Stimulated activated CD8-positive, alpha-beta memory T cell treated with anti-CD3 and anti-CD28 coated beads, Interleukin-4, amount 100 ng/mL, for 48 hours (primary cell): ENCODE measurements at places on chromosomes 13 and 19.

- no peak for DNase-seq
Observed at GRCh38 chr19:46985542-46986415, 33.9 kb upstream of the NPAS1 start.

- no peak for DNase-seq
Observed at GRCh38 chr13:49304763-49305700, 57.3 kb downstream of the CDADC1 start.

GRCh38 chr19:21626924-21627697 is 121.7 kb downstream of the ZNF429 start:
- no peak for DNase-seq

GRCh38 chr19:30516531-30516930 is 144.3 kb downstream of the ZNF536 start:
- DNase-seq: no peak

- DNase-seq: no peak
Observed at GRCh38 chr19:30448386-30449077, 76.3 kb downstream of the ZNF536 start.

- DNase-seq: peak; percentile 83
Observed at GRCh38 chr19:17830567-17831418, 9.5 kb upstream of the INSL3 start.

DNA sequence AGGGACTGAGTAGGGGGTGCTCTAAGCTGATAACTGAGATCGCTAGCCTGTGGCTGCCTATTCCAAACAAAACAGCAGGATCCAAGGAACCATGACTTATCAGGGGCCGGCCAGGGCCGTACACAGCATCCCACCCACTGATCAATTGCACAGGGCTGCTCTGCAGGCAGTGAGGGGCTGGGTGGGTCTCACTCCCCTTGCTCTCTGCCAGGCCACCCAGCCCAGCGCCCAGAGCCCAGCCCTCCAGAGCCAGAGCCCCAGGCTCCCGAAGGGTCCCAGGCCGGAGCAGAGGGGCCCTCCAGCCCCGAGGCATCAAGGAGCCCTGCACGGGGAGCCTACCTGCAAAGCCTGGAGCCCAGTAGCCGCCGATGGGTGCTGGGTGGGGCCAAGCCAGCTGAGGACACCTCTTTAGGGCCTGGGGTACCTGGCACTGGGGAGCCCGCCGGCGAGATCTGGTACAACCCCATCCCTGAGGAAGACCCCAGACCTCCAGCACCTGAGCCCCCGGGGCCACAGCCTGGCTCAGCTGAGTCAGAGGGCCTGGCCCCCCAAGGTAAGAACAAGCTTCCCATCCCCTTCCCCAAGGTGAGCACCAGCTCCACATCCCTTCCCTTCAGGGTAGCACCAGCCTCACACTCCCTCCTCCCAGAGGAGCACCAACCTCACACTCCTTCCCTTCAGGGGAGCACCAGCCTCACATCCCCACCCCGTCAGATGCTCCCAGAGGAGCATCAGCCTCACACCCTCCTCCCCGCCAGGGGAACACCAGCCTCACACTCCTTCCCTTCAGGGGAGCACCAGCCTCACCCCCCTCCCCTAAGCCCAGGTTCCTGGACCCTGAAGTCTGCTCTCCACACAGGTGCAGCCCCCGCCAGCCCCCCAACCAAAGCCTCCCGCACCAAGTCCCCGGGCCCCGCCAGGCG is 1.9 kb downstream of the SYDE1 start:
- no peak for DNase-seq

DNA sequence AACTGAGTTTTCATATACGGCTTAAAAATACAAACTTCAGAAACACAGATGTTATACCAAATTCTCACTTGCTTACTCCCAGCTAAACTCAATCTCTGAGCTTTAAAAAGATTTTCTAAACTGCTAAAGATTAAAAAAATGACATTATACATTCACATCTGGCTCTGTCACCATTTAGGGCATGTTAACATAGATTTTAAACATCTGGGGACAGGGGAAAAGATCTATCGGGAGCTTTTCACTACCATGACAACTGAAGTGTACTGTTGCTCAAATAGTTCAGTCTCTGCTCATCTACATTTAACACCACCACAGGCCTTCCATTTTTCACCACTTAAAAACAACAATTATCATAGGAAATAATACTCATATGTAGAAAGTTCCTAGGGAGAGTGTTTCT is 190.8 kb downstream of the ENOX1 start:
- no peak for DNase-seq

DNA sequence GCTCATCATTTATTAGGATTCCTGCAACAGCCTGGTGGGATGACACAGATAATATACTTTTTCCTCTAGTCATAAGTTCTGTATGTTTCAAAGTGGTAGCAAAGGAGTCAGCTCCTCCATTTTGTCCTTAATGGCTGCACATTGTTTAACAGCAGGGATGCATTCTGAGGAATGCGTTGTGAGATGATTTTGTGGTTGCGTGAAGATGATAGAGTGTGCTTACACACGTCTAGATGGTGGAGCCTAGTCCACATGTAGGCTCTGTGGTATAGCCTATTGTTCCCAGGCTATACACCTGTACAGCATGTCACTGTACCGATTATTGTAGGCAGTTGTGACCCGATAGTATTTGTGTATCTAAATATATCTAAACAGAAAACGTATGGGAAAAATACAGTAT is 4.6 kb downstream of the SMARCA4 start:
- DNase-seq: no peak

GRCh38 chr13:106311004-106311403 is 224.5 kb downstream of the EFNB2 start:
- DNase-seq: no peak

GRCh38 chr19:47280183-47280797 is 5.6 kb downstream of the INAFM1 start:
- peak; percentile 84 for DNase-seq

GRCh38 chr13:99339736-99340397 is 32.7 kb upstream of the GPR183 start:
- DNase-seq: no peak

DNA sequence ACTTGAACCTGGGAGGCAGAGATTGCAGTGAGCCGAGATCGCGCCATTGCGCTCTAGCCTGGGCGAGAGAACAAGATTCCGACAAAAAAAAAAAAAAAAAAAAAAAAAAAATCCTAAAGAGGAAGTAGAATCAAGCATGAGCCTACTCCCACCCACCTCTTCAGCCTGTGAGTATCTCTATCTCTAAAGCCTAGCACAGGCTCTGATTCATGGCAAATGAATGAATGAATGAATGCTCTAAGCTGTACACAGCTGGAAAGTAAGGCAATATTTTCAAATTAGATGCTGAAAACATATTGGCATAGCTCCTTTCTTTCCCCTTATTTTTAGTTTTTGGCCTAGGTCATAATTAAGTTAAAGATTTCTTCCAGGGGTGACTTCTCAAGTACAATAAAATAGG is 35.7 kb upstream of the FAM216B start:
- no peak for DNase-seq

GRCh38 chr19:47509973-47510372 is 4.9 kb downstream of the NAPA start:
- no peak for DNase-seq

DNA sequence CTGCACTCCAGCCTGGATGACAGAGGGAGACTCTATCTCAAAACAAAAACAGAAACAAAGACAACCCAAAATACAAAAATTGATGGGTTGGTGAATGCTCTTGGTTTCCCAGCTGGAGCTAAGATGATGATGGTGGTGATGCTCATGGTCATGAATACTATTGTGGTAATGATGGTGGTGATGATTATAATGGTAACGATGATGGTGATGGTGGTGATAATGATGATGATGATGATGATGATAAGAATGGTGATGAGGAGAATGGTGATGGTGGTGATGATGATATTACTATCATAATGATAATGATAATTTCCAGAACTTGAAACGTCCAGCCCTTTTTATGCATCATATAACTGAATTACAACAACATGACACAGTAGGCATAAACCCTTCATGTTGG is 40.1 kb downstream of the VAV1 start:
- no peak for DNase-seq

DNA sequence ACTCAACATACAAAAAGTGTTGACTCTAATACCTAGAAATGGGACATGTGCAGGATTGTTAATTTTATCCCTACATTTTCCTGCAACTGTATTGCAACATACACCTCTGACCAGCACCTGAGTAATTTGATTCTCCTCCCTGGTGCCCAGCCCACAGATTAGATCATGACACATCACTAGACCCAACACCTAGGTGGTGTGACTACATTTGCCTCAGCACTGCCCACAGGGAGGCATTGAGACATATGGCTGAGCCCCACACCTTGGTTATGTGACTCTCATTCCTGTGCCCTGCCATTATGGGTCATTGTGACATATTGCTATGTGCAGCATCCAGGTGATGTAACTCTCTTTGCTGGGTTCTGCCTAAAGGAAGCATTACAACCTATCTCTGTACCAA is 13.2 kb upstream of the ZNF254 start:
- no peak for DNase-seq

GRCh38 chr13:114112231-114112825 is 20.1 kb downstream of the RASA3 start:
- DNase-seq: no peak

DNA sequence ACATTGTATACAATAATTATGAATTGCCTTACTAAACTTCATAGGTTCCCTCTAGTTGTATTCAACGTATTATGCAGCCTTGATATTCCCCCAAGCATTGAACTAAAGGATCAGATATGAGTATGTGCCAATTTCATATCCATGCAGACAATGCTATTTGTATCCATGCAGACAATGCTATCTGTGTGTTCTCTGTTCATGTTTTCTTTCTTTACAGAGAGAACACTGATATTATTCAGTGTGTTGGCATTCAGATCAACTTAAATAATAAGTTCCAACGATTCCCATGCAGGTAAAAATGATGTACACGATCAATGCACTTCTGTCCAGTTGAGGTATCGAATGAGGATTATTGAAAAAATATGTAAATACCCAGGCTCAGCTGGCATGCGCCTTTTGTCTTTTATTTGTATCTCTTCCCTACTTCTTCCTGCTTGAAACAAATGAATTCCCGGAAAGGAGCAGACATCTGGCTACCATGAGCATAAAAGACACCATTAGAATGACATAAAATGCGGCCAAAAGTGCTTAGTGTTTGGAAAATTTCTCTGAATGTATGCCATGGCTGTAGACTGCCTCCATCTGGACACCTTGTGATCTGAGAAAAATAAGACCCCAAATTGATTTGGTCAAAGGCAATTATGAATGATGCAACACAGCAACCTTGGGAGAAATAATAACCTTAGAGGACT is 731.5 kb downstream of the SLITRK1 start:
- DNase-seq: no peak

GRCh38 chr13:62631124-62631523 is 1215.5 kb upstream of the PCDH20 start:
- no peak for DNase-seq

GRCh38 chr13:51221674-51222036 is 543 bp upstream of the FAM124A start:
- DNase-seq: no peak

GRCh38 chr13:43512221-43512620 is 274.6 kb downstream of the ENOX1 start:
- DNase-seq: no peak

- no peak for DNase-seq
Observed at GRCh38 chr19:18839465-18840287, 7.9 kb downstream of the UPF1 start.

- DNase-seq: no peak
Observed at GRCh38 chr19:42111811-42112210, 20.4 kb downstream of the POU2F2 start.

DNA sequence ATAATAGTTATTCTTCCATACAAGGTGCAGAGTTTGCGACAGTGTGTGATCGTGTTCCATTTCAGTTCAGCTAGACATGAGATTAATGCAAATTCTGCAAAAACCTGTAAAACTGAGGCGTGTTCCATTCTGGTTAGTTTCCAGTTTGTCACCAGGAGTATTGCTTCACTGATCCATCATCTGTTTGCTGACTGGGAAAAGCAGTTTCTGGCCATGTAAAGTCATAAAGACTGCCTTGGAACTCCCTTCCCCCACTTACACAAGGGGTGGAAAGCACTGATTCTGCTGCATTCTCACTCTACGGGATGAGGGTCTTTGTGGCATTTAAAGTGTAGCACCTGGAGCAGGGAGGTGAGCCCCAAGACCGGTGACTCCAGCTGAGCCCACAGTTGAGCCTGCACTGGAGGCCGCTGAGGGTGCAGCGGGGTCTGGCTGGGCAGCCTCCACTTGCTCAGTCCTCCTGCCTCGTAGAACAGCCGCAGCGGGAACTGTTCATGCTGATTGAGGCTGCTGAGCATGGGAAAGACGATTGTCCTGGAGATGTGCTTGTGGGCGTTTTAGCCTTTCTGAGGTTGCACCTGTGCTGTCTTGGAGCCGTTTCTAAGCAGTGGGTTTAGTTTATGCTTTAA is 2.0 kb downstream of the ZNF57 start:
- DNase-seq: no peak

DNA sequence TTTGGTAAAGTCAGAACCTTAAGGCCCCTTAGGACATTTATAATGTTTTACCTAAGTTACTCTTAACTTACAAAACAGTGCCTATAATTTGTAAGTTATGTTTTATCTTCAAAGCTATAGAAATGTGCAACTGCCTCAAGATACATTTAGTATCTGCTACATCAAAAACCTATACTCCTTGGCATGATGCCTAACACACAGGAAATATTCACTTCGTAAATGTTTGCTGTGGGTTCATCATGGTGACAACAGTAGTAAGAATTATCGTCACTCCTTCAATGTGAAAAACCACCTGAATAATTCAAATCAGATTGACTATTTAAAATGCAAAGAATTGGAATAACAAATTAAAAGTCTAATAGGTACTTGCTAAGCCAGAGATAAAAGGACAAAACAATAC is 184.1 kb downstream of the DIAPH3 start:
- DNase-seq: no peak
